ENCODE measurements at places on chromosomes 4 and X.
A peak's percentile ranks its signal among the peaks of the same experiment; 100 is the strongest.

- DNase-seq = no peak
Measured at GRCh38 chr4:128700659-128701350, 108.7 kb upstream of the JADE1 start.

DNA sequence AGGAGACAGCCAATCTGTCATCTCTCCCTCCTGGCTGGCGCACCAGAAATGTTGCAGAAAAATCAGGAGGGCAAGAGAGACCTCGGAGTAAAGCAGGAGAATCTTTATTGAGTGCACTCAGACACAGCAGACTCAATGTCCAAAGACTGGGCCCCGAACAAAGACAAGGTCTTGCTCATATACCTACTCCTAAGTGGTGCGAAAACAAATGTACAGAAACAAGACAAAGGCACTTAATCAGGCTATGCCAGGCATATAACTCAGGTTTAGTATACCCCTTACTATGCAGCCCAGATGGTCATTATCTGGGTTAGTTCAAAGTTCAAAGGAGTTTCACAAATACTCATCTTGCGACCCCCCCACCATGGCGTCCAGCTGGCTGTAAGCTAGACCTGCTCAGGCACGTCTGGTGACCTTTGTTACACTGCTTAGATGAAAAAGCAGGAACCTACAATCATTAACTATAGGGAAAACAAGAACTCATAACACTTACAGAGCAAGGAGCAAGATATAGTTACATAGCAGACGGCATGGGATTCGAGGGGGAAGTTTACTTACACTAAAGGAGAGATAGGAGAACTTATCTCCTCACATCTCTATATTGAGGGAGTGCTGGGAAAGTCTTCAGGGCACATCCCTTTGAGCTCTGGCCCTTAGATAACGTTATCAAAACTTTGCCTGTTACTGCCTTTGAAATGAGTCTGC is 27.5 kb downstream of the SULT1E1 start:
- peak; percentile 19 for DNase-seq

DNA sequence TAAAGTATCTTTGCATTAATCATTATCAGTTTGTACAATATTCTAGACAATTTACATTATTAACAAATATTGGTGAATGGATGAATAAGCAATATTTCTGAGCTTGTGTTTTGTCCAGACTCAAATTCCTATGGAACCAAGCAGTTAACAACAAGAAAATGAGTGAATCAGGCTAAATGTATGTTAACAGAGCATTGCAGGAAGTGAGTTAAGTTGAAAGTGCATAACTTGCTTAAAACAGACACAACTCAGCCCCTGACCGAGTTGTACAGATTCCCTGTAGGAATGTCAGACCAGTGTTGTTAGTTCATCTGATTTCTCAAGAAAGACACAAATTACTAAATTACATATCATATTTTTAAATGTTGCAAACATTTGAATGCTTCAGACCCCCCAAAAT is 23.7 kb upstream of the CSN1S1 start:
- no peak for DNase-seq

GRCh38 chrX:9434051-9434550 is 30.8 kb upstream of the TBL1X start:
- no peak for DNase-seq

DNA sequence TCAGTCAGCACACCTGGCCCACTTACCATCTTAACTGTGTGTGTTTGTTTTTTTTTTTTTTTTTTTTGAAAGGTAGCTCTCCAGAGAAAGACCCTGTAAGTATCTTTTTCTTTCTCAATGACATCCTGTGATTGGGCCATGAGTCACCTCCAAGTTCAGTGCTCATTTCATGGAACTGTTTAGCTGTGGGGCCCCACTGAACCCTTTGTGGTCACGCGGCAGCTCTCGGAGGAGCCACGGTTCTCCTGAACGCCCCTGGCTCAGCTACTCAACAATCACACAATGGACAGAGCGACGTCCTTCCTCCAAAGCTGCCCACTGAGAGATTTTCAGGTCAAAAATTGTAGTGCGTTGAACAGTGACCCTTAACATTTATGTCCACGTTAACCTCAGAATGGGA is 14.2 kb upstream of the IL3RA start:
- DNase-seq = no peak

DNA sequence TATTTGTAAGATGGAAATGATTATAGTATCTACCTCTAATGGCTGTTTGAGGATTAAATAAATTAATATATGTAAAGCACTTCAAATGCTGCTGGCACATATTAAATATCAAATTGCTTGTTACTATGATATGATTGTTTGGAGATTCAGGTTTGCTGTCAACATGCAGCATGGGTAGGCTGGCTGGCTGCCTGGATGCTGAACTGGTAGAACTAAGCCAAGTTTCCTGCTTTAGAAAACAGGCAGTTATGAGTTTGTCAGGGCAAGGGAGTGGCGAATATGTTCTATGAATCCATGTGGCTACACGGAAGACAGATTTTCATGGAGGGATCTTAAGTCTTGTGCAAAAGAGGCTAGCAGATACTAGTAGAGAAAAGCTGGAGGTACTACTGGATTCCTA is 239.6 kb downstream of the GBA3 start:
- DNase-seq = no peak

DNA sequence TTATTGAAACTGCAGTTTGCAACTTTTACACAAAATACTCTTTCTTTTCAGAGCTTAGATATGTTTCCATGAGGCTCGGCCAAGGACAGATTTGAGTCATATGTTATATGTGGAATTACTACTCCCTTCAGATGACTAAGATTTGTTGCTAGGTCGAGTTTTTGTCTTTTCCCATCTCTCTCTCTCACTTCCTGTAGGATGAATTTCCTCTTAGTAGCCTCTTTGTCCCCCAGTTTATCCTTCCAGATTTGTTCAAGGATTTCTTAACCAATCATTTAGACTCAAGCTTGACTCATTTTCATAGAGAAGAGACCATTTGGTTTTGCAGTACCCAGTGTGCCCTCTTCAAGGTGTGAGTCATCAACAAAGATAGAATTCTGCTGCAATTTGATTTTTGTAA is 209.2 kb downstream of the GLUD2 start:
- no peak for DNase-seq

DNA sequence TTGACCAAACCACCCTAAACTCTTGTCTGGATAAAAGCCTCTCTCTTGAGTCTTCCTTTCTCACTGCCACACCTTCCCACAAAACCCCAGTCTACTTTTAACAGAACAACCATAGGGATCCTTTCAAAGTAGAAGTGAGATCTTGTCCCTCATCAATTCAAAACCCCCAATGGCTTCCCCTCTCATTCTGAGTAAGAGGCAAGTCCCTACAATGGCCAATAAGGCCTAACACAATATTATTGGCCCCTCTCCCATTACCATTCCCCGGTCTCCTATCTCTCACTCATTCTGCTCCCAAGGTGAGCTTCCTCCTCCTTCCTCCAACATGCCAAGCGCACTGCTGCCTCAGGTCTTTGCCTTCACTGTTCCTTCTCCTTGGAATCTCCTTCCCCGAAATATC is 57.1 kb downstream of the REELD1 start:
- DNase-seq = no peak

- DNase-seq = no peak
Measured at GRCh38 chr4:87425711-87426110, 3.3 kb downstream of the NUDT9 start.

DNA sequence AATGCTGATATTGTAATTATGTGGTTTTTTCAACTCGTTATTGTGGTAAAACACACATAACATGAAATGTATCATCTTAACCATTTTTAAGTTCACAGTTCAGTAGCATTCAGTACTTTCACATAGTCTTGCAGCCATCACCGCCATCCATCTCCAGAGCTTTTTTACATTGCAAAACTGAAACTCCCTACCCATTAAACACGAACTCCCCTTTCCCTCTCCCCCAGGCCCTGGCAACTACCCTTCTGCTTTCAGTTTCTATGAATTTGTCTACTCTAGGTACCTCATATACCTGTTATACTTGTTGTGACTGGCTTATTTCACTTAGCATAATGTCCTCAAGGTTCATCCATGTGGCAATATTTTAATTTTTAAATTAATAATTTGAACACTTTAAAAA is 380.6 kb downstream of the MAPK10 start:
- no peak for DNase-seq

DNA sequence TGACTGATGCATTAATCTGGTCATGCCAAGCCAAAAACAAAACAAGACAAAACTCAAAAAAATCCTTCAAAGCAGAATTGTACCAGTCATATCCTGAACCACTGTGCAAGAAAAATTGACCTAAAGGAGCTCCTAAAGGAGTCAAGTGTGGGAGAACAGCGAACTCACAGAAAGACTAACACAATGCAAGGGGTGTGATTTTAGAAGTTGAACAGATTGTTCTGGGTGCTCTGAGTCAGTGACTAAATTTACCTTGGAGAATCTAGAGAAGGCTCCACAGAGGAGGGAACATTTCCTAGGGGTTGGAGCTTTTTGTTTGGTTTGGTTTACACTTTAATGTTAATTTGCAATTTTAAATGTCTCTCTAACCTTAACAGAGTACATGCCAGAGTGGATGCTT is 48.9 kb upstream of the PHF8 start:
- DNase-seq = no peak

- DNase-seq = no peak
Measured at GRCh38 chr4:147530723-147531122, 49.8 kb downstream of the EDNRA start.

DNA sequence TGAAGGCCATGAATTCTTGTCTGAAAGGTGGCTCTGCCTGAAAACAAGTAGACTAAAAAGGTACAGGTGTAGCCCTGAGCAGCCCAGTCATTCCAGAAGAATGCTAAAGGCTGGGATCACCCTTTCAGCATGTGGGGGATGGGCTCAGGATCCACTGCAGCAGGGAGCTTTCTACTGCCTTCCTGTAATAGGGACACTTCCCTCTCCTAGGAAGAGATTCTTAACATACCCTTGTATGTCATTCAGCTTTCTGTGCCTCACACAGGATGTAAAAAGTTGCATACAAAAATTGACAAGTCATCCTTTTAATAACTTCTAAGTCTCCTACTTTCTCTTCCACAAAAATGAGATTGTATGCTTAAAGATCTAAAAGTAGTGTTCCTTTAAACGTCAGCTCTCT is 123.3 kb downstream of the ZNF518B start:
- no peak for DNase-seq

DNA sequence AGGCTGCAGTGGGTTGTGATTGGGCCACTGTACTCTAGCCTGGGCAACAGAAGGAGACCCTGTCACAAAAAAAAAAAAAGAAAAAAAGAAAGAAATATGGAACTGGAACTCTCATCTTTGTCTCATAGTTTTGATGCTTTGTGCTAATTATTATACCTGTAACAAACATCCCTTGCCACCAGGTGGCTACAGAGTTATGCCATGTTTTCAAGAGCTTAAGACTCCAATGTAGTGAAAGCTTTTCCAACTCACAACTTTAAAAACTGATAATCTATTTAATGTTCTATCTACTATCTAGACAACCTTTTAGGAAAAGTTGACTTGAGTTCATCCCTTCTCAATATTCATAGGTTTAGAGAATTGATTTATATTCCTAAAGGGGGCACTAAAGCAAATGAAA is 42.4 kb downstream of the HTR2C start:
- DNase-seq = no peak

GRCh38 chr4:74631988-74632387 is 162.3 kb downstream of the BTC start:
- DNase-seq = no peak

- DNase-seq = no peak
Measured at GRCh38 chrX:153338836-153339235, 4.9 kb downstream of the ZNF275 start.

Data from progenitor cell of endocrine pancreas (in vitro differentiated cells).